ENCODE measurements at places on chromosomes 3 and 15.
A peak's percentile ranks its signal among the peaks of the same experiment; 100 is the strongest.

GRCh38 chr3:11386465-11387113 lies 114.4 kb downstream of the ATG7 start:
- no peak for DNase-seq

- no peak for DNase-seq
Observed at GRCh38 chr3:138936741-138937689, 9.9 kb downstream of the FOXL2 start.

DNA sequence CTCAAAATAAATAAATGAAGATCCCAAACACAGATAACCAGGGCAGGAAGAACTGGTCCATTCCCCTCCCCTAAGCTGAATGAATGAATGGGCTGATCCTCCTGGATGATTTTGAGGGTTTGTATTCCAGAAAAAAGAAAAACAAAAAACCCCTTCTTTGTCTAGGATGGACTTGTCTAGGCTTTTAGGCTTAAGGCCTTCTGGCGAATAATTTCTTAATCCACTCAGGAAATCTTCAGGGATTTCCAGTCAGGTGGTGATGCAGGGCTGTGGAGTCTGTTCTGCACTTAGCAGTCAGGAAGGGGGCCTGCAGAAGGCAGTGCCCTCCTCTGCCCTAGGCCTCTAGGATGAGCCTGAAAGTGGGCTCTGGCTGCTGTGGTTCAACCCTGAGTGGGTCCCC lies 52.1 kb downstream of the BDH1 start:
- DNase-seq: no peak

- DNase-seq: no peak
Observed at GRCh38 chr3:36741285-36741684, 23.1 kb downstream of the DCLK3 start.

- no peak for DNase-seq
Observed at GRCh38 chr3:37652405-37652804, 209.3 kb upstream of the CTDSPL start.

- DNase-seq: no peak
Observed at GRCh38 chr3:52873433-52874159, 23.8 kb downstream of the STIMATE start.

DNA sequence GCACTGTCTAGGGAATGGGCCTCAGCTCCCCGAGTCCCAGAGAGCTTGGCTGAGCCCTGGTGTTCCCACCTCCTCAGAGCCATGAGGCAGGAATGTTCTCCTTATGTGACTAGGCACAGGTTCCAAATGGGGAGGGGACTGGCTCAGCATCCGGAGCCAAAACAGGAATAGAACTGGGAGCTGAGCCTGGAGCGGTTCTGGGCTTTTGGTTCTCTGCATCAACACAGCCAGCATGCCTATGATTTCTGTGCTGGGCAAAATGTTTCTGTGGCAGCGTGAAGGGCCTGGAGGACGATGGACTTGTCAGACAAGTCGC lies at the start of gene FAM131A:
FAM131A (plus strand) TSS at position 202 of the 316 bp plus-strand sequence; CDS start at position 233, 31 bp downstream.
- no peak for DNase-seq

DNA sequence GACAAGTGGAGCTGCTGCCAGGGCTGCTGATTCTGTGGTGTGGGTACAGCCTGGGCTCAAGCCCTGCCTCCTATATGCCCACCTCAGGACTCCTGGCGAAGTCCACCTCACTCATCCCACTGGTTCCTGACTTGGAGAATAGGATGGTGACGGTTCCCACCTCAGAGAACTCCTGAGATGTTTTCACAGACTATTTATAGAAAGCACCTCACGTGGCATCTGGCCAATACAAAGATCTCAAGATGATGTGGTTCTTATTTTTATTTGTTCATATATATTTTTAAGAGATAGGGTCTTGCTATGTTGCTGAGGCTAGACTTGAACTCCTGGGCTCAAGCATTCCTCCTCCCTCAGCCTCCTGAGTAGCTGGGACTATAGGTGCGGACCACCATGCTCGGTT lies 236.9 kb upstream of the BHLHE40 start:
- DNase-seq: no peak

DNA sequence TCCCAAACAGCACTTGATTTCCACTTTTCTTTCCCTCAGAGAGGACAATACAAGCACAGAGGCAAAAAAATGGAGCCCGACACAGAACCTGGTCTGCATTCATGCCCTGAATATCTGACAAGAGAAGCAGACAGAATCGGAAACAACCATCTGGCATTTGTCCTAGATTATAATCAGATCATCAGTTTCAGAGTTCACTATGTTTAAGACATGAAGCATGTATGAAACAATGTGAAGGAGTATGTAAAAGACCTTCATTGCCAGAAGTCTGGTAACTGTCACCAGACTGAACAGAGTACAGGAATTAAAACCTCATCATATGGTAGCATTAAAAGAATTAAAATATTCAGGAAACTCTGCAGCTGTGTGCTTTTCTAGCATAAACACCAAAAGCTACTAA lies 65.0 kb downstream of the SETD2 start:
- DNase-seq: no peak

- no peak for DNase-seq
Observed at GRCh38 chr3:57064001-57064400, 3.5 kb downstream of the SPATA12 start.

GRCh38 chr3:116051586-116051985 lies 393.7 kb downstream of the LSAMP start:
- no peak for DNase-seq

DNA sequence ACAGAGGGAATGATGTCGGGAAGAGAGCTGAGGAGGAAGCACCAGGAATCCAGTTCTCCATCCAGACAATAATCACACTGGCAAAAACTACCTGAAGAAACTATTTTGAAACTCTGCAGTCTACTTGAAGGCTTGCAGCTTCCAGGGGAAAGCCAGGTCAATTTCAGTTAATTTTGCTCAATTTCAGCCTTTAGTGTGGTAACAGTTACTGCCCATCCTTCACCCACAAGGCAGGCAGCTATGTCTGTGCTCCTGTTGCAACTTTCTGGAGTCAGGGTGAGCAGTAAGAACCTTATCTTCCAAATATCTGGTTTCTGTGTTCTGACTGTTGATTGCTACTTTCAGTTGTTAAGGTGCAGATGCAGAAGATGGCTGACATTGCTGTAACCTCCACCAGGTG lies 221.7 kb downstream of the ADAMTS17 start:
- DNase-seq: no peak

DNA sequence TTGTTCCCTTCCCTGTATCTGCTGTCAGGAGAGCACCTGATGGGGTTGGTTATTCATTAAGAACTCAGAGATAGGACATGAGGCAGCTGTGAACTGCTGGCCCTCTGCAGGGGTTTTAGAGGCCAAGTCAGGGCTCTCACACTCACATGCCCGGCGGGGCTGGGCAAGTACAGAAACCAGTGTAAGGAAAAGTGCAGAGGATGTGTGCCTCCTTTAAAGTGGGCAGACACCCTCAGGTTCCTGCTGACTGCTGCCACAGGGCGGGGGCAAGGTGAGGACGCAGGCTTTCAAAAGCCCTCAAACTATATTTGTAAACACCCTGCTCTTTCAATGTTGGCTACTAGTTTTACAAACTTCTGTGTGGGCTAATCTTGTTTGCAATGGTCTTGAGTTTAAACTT lies 22.4 kb downstream of the CXCR6 start:
- DNase-seq: no peak

GRCh38 chr3:179658606-179659005 lies 5.8 kb downstream of the USP13 start:
- no peak for DNase-seq

GRCh38 chr15:37416103-37416502 lies 315.8 kb upstream of the MEIS2 start:
- DNase-seq: no peak

DNA sequence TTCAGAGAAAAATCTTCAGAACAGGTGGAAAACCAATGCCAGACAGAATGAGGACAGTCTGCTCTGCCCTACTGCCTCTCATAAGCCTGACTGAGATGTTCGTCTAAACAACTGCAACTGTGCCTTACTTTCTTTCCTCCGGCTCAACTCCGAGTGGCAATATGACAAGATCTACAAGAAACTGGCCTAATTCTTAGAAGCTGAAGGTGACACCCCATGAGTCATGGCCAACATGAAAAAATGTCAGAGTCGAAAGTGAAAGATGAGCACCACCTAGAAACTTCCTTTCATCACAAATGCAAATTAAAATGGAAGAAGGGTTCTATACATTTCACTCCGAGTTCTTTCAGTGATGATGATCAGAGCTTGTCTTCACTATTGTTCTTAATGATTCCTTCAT lies 12.9 kb downstream of the PCYT1A start:
- DNase-seq: peak; percentile 65

DNA sequence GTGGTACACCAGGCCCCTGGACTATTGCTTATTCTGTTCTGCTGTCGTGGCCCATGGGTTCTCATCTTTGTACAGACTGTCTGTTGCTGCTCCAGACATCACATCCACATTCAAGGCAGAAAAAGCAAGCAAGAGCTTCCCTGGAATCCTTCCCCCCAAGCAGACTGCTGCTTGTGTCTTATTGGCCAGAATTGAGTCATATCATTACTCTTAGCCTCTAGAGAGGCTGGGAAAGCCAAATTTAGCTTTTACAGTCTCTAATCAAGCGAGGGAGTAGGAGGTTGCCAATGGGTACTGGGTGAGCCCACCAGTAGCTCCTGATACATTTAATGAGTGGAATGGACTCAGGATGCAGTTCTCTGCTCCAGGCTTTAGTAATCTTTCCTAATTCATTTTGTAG lies 39.4 kb downstream of the RAB6B start:
- DNase-seq: no peak
